Umbilical cord (tissue), 2 donors: ENCODE measurements at places on chromosomes 5 and 9. TPM values are rescaled to one million over a fixed set of nuclear protein-coding genes. Genes with fewer than 3 reads are reported as not detected.

PAEP gene
- total RNA-seq = not detected

OTULINL gene
- total RNA-seq = 3.1 TPM

DNA sequence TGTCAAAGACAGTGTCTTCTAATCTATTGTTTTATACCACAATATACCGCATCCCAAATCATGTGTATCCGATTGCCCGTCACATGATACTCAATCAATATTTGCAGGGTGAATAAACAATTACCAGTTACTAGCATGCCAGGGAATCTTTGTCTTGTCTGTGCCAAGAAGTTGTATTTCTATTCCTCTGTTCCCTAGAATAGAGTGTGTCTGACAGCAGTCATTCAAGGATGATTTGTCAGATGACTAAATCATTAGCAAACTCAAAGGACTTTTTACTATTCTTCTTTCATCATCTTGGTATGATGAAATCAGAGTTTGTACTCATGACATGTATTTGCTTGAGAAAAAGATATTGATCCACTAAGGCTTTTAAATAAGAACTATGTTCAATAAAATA, 348.8 kb downstream of the HTR1A start:
- DNase-seq = no peak

GRCh38 chr5:55415071-55415470, 107.3 kb downstream of the MTREX start:
- no peak for DNase-seq

GRCh38 chr5:9619331-9620092, 10.6 kb downstream of the TAS2R1 start:
- DNase-seq = no peak

DNA sequence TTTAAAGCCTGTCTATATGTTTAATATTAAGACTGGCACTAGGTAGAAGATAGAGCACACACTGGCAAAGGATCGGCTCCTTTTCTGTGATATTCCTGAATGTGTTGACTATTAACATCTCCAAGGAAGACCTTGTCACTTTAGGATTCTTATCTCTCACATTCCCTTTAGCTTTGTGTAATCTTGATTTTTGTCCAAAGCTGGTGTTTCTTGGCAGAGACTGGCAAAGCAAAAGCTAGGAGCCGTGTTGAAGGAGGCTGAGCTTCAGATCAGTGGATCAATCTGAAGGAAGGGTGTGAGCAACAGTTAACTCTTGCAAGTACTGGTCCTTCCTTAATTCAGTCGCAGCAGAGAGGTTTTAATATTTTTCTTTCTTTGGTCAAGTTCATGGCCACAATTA, 830.4 kb upstream of the ZNF608 start:
- DNase-seq = peak; percentile 30

- DNase-seq = peak; percentile 19
These were observed 60.9 kb upstream of the GDNF start for GRCh38 chr5:37900692-37901091.

DNA sequence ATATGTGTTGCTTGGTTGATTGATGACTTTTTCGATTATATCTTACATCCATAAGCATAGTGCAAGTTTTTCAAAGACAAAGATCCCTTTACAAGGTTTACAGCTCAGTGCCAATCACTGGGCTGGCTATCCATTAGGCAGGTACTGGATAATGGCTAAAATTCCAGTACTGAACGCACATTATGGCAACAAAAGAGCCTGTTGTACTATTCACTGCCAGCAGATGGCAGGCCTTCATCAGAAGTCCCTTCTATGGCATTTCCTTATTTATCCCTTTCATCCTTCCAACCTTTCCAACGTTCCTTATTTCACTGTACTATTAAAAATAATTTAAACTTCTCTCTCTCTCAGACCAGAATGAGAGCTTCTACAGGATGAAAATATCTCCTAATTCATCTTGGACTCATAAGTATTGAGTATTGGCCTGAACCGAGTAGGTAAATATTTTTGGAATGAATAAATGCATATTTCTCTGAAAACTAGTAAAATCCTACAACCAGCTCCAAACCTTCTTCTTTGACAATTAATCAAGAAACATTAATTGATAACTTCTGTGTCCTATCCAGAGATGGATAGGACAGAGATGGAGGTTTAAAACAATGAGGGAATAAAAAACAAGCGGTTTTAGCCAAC, 6.7 kb upstream of the WNT8A start:
- DNase-seq = peak; percentile 58

GRCh38 chr9:99185934-99186333, 35.8 kb downstream of the ALG2 start:
- DNase-seq = no peak

GRCh38 chr5:166979307-166979895, 1312.0 kb upstream of the WWC1 start:
- DNase-seq = peak; percentile 51

DNA sequence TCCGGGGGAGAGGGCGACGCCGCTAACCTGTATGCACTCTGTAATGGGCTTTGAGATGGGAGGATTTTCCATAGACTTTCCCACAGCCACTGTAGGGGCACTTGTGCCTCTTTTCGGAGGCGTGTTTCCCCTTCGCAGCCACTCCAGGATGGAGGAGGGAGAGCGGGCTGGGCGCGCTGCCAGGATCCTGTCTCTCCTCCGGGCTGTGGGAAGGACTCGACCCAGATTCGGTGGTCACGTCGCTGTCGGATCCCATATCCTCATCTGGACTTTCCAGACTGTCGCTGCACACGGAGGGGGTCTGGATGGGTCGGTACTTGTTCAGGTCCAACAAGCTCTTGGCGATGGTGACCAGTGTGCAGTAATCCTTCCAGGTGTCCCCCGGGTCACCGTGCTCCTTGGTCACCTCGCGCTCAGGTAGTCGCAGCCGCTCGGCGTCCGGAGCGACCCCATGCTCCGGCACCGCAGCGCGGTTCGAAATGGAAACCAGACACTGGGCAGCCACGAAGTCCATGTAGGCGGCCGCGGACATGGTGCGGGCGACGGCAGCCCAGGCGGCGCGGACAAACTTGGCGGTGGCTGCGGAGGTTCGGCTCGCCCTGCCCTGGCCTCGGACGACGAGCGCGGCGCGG, 1.5 kb downstream of the KLF9 start:
- peak; percentile 83 for DNase-seq
